ENCODE measurements at places on chromosomes 6 and 20.

DNA sequence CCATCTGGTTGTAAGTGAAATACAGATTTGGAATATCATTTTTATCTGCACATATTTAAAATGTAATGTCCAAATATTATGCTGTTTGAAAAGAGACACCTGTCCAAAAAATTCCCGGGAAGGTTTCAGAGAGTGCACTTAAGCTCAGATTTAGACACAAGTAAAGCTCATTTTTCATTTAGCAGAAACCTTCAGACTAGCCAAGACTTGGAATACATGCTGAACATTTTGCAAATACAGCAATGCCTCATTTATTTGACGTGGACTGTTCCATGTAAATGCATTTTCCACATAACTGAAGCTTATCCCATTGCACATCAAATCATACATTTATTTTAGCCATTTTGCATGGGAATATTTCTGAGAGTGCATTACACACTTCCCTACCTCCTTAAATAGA is 280.7 kb downstream of the ZNF217 start:
- DNase-seq = no peak
- no peaks in the 10 kb centered on the region for H3K36me3 ChIP-seq
- H3K4me1 ChIP-seq = no peaks in the 10 kb centered on the region
- H3K27ac ChIP-seq = no peak overlapping the region

DNA sequence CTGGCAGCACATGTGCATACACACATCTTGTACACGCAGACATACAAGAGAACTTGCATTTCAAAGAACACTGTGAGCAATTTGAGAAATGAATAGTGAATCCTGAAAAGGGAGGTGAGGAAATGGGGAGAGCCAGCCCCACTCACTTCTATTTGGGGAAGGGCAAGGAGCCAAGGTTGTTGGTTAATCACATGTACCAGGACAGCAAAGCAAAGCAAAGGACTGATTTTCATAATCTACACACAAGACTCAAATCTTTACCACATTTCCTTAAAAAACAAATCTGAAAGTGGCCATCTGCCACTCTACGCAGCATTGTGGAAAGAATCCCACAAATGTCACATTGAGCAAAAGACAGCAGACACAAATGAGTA is 35.0 kb upstream of the KIF16B start:
- H3K27ac ChIP-seq = no peak overlapping the region
- no peaks in the 10 kb centered on the region for H3K36me3 ChIP-seq
- no peak overlapping the region for H3K4me3 ChIP-seq
- H3K27me3 ChIP-seq = no peaks in the 10 kb centered on the region

GRCh38 chr6:167553736-167554119 is 228.8 kb downstream of the TTLL2 start:
- no peaks in the 10 kb centered on the region for H3K4me1 ChIP-seq
- DNase-seq = no peak
- H3K36me3 ChIP-seq = no peaks in the 10 kb centered on the region
- H3K27me3 ChIP-seq = no peaks in the 10 kb centered on the region
- H3K27ac ChIP-seq = no peak overlapping the region

- H3K4me3 ChIP-seq = peak overlapping the region; percentile 57
- H3K36me3 ChIP-seq = no peaks in the 10 kb centered on the region
- H3K4me1 ChIP-seq = peaks cover 70% of the 10 kb centered on the region
- no peaks in the 10 kb centered on the region for H3K27me3 ChIP-seq
These were observed 27.6 kb upstream of the FUCA2 start for GRCh38 chr6:143539106-143539505.

- H3K4me1 ChIP-seq = no peaks in the 10 kb centered on the region
- no peak overlapping the region for H3K4me3 ChIP-seq
- no peaks in the 10 kb centered on the region for H3K36me3 ChIP-seq
- no peak for DNase-seq
- no peaks in the 10 kb centered on the region for H3K27me3 ChIP-seq
These were observed 504.0 kb downstream of the RFPL4B start for GRCh38 chr6:112851146-112851545.

DNA sequence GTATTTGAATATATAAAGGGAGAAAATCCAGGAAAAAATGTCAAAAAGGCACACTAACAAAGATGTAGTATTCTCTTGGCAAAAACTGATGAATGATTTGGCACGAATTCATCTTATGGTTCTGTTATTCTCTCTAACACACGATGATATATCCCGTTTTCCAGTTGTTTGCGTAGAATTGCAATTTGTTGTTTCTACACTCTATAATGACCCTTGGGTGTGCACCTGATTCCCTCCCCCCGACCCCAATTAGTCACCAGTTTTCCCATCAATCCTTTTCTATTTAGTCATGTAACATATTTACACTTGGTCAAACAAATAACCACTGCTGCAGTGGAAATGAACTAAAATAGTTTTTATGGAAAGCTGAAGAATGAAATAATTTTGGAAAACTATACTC is 1.5 kb upstream of the ARID1B start:
- H3K36me3 ChIP-seq = no peaks in the 10 kb centered on the region
- no peaks in the 10 kb centered on the region for H3K27me3 ChIP-seq
- no peak overlapping the region for H3K27ac ChIP-seq
- H3K4me1 ChIP-seq = peaks cover 12% of the 10 kb centered on the region
- DNase-seq = no peak

- peaks cover 46% of the 10 kb centered on the region for H3K4me1 ChIP-seq
- DNase-seq = no peak
- no peaks in the 10 kb centered on the region for H3K27me3 ChIP-seq
- no peak overlapping the region for H3K27ac ChIP-seq
- no peak overlapping the region for H3K4me3 ChIP-seq
These were observed 3.2 kb upstream of the IFNGR1 start for GRCh38 chr6:137222381-137222780.

GRCh38 chr6:32982084-32982701 is 13.8 kb downstream of the BRD2 start:
- H3K27ac ChIP-seq = no peak overlapping the region
- H3K36me3 ChIP-seq = peaks cover 50% of the 10 kb centered on the region
- H3K4me3 ChIP-seq = no peak overlapping the region
- H3K27me3 ChIP-seq = no peaks in the 10 kb centered on the region

DNA sequence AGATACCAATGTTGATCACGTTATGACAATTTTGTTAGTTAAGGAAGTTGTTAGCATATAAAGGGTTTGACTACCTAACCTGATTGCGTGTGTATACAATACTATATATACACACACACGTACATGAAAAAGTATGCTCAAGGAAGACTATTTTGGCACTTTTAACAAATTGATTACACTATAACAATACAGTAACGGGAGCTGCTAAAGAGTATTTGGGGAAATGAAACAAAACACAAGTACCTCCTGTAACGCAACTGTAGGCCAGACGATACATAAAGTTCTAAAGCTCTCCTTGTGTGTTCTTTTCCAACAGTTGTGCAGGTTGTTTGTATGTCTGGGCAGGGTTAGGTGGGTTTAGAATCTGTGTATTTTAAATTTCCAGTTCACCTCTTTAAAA is 98.7 kb downstream of the PLEKHG1 start:
- H3K27ac ChIP-seq = no peak overlapping the region
- H3K27me3 ChIP-seq = no peaks in the 10 kb centered on the region
- no peaks in the 10 kb centered on the region for H3K36me3 ChIP-seq

DNA sequence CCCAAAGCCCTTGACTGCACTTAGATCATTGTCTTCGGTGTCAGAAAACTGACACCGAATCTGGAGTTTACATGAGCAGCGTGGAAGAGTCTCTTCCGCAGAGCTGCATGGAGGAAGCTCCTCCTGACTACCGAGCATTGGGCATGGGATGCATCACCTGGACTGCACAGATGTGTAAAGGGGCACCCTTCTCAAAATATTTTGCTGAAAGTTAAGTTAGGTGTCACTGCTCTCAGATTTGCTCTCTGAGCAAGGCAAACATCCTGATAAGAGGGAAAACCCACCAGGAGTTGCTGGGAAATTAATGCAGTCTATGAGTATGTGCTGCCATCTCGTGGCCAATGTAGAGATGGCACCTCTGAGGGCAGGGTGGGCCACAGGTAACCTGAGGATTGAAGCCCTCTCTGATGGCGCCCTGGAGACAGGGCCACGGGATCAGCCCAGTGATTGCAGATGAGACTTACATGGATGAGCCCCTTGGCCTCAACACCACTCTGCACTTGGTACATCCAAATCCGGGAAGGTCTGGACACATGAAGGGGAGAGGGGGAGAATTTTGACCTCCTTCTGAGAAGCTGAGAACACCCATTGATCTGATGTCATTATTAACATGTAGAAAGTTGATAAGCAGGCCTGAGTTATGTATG is 129.9 kb downstream of the LPA start:
- H3K27me3 ChIP-seq = no peaks in the 10 kb centered on the region
- peak overlapping the region; percentile 6 for H3K4me3 ChIP-seq
- H3K27ac ChIP-seq = no peak overlapping the region

DNA sequence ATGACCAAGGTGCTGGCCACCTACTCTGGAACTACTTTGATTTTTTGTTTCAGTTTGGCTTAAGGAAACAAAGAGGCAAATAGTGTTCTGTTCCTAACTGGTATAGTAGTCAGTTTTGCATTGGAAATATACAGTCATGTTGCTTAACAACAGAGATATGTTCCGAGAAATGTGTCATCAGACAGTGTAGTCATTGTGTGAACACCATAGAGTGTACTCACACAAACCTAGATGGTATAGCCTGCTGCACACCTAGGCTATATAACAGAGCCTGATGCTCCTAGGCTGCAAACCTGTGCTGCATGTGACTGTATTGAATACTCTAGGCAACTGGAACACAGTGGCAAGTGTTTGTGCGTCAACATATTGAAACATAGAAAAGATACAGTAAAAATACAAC is 80.4 kb downstream of the ARID1B start:
- no peaks in the 10 kb centered on the region for H3K36me3 ChIP-seq
- H3K27ac ChIP-seq = no peak overlapping the region
- no peak for DNase-seq
- peaks cover 61% of the 10 kb centered on the region for H3K4me1 ChIP-seq
- no peak overlapping the region for H3K4me3 ChIP-seq
- no peaks in the 10 kb centered on the region for H3K27me3 ChIP-seq

DNA sequence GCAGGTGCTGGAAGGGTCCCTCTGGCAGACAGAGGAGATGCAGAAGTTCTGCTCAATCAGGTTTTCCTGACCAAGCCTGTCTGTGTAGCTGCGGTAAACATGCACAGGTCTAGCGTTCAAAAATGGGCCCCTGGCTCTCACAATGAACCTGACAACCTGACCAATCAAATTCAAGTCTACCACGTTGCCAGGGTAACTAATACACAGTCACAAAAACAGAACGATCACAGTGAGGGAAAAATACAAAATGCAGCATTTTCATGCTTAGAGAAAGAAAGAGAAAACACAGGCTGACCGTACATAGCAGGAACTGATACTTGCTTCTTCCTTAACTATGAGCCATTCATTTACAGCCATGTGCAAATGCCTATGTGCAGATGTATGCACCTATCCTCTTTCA is 353.1 kb upstream of the TSHZ2 start:
- DNase-seq = no peak
- no peak overlapping the region for H3K4me3 ChIP-seq
- H3K27ac ChIP-seq = no peak overlapping the region
- H3K27me3 ChIP-seq = no peaks in the 10 kb centered on the region
- H3K4me1 ChIP-seq = no peaks in the 10 kb centered on the region

DNA sequence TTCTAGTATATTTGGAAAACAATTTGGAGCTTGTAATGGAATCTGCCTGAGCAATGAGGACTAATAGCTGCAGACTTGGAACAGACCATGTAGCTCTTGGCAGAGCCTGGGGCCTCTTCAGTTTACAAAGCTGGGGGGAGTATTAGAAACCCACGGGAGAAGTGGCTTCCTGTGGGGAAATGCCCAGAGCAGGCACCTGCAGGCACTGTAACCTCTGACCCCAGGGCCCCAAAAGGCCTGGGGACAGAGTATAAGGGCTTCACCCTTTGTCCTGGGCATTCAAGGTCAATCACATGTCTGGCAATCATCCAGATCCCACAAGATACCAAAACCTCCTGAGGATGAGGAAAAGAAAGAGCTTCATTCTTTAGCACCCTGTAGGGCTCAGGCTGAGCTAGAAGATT is 19.4 kb downstream of the PKIG start:
- H3K27ac ChIP-seq = no peak overlapping the region
- no peak overlapping the region for H3K4me3 ChIP-seq
- no peaks in the 10 kb centered on the region for H3K27me3 ChIP-seq
- peaks cover 19% of the 10 kb centered on the region for H3K4me1 ChIP-seq
- no peaks in the 10 kb centered on the region for H3K36me3 ChIP-seq
- no peak for DNase-seq

- peak; percentile 82 for DNase-seq
- no peak overlapping the region for H3K4me3 ChIP-seq
- H3K27ac ChIP-seq = peak overlapping the region; percentile 77
- no peaks in the 10 kb centered on the region for H3K27me3 ChIP-seq
These were observed 17.0 kb downstream of the UQCC2 start for GRCh38 chr6:33694401-33694931.

- no peaks in the 10 kb centered on the region for H3K36me3 ChIP-seq
- no peak for DNase-seq
- no peak overlapping the region for H3K27ac ChIP-seq
- H3K27me3 ChIP-seq = no peaks in the 10 kb centered on the region
- peak overlapping the region; percentile 25 for H3K4me3 ChIP-seq
These were observed 45.4 kb upstream of the NKX2-2 start for GRCh38 chr20:21559305-21559704.

DNA sequence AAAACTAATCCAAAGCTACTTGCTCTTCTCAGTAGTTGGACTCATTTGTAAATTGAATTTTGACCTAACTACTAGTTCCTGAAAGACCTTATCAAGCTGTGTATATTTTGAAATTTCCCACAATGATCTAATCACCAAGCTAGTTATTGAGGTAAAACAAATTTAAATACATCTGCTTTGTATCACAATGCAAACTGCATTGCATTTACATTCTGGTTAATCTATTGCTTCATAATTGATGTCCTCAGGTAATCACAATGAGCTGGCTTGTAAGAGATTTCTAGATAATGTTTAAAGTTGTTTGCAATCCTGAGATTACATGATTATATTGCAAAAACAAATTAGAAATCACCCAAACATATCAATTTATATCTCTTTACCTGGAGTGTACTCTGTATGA is 848.8 kb downstream of the HACE1 start:
- no peaks in the 10 kb centered on the region for H3K4me1 ChIP-seq
- H3K4me3 ChIP-seq = no peak overlapping the region
- H3K27ac ChIP-seq = no peak overlapping the region
- H3K27me3 ChIP-seq = no peaks in the 10 kb centered on the region

- no peak for DNase-seq
- no peak overlapping the region for H3K4me3 ChIP-seq
- H3K36me3 ChIP-seq = peaks cover 41% of the 10 kb centered on the region
- no peaks in the 10 kb centered on the region for H3K27me3 ChIP-seq
- H3K4me1 ChIP-seq = no peaks in the 10 kb centered on the region
These were observed 443.7 kb downstream of the UTRN start for GRCh38 chr6:144728804-144729203.

GRCh38 chr6:5094327-5094726 is 9.2 kb downstream of the PPP1R3G start:
- DNase-seq = no peak
- no peaks in the 10 kb centered on the region for H3K36me3 ChIP-seq
- H3K4me3 ChIP-seq = no peak overlapping the region
- peaks cover 12% of the 10 kb centered on the region for H3K27me3 ChIP-seq
- no peak overlapping the region for H3K27ac ChIP-seq

- H3K27me3 ChIP-seq = no peaks in the 10 kb centered on the region
- no peak overlapping the region for H3K4me3 ChIP-seq
- peaks cover 76% of the 10 kb centered on the region for H3K36me3 ChIP-seq
- H3K27ac ChIP-seq = no peak overlapping the region
- H3K4me1 ChIP-seq = no peaks in the 10 kb centered on the region
These were observed 49.7 kb downstream of the TP53INP2 start for GRCh38 chr20:34753706-34754461.

Data from CD4-positive, alpha-beta T cell (primary cell).